ENCODE measurements at places on chromosomes 7 and 10.

GRCh38 chr7:43537765-43538403 lies 45.0 kb upstream of the STK17A start:
- DNase-seq = no peak

DNA sequence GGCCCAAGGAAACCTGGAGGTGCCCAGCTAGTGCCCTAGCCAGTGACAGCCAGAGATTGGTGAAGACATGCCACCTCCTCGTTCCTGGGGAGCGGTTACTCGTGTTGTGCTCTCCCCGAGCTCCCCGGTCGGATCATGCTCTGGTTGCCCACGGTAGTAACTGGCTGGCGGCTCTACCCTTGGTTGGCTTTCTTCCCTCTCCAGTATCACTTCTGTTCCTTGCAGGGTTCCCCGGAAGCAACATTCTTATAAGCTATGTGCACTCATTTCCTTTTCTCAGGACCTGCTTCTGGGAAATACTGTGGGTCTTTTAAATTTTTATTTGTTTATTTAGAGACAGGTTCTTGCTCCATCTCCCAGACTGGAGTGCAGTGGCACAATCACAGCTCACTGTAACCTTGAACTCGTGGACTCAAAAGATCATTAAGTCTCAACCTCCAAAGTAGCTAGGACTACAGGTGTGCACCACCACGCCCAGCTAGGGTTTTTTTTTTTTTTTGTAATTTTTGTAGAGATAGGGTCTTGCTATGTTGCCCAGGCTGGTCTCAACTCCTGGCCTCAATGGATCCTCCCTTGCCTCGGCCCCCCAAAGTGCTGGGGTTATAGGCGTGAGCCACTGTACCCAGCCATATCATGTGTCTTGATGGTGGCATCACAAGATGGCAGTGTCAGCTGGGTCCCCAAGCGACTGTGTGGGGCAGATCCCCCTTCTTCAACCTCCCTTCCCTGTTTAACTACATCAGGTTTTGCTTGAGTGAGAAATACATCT lies 6.9 kb upstream of the CALHM1 start:
- DNase-seq = no peak

- DNase-seq = no peak
These were observed 16.2 kb downstream of the WNT8B start for GRCh38 chr10:100479037-100479436.

GRCh38 chr10:76869931-76870330 lies 767.7 kb downstream of the KCNMA1 start:
- DNase-seq = no peak

DNA sequence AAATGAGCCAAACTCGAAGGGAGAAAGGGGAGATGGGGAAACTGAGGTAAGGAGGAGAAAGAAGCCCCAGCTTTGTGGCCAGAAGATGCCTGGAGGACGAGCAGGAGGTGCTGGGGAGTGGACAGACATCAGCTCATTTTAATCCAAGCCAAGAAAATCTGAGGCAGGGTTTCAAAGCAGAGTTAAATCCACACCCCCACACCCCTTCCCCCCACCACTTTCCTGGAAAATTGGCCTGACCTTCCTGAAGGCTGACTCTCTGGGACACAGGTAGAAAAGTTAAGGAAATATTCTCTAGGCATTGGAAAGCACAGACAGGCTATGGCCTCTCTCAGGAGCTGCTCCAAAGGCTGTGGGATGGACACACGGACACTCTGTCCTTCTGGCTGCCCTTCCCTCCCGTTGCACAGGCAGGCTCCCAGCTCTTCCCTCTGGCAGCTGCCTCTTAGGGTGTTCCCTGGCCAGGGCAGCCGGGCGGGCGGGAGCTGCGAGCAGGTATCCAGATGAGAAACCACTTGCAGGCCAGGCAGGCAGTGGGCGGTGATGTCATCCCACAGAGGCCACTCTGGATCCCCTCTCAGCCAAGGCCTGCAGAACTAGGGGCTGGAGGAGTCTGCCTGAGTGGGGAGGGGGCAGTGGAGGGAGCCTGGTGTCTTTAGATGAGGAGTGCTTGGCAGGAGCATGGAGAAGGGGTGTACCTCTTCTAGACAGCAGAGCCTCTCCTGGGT lies 171.8 kb downstream of the NEURL1 start:
- no peak for DNase-seq

DNA sequence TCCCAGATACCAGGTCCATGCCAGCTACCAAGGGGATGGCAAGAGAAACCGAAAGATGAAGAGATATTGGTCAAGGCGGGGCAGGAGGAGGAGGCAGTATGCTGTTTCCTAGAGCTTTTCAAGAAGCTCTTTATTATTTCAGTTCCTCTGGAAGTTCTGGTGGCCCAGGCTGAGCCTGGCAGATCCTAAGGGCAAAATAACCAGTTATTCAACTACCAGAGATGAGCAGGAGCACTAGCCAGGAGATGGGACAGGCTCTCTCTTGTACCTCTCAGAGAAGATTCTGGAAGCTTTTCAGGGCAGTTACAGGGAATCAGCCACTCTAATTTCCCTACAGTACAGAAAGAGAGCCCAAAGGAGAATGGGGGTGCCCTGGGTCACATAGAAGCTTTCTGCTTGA lies 5.3 kb downstream of the DNAJB12 start:
- DNase-seq = no peak

GRCh38 chr10:91024541-91024940 lies 103.7 kb upstream of the ANKRD1 start:
- no peak for DNase-seq

GRCh38 chr10:78079411-78079810 lies 45.7 kb downstream of the RPS24 start:
- DNase-seq = no peak

DNA sequence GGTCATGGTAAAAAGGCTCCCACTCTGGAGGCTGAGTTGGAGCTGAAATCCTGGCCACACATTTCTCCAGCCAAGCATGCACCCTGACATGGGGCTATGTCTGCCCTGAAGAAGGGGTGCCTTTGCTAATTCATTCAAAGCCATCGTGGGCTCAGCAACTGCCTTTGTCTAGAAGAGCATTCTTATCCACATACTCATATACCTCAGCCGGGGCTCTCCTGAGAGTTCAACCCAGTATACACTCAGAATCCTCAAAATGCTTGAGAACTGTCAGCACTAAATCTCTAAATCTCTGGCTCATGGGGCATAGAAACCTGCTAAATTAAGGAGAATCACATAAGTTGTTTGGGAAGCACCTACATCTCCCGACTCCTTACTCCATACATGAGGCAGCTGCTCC lies 89.3 kb downstream of the MRPL32 start:
- DNase-seq = no peak

DNA sequence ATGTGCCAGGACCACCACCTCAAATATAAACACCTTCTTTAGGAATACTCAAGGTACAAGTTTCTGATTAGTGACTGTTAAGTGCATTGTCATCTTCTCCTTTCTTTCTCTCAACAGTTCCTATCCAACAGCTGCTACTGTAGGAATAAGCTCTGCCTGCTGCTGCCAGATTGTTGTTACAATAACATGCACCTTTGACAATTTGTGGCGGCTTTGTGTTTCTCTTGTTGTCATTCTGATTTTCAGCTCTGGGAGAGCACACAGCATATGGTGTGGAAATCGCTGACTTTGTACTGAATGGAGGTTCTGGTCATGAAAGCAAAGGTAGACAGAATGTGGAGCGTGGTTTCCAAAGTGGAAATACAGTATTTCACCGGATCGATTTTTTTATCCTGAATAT lies 182.8 kb downstream of the SEC23IP start:
- no peak for DNase-seq

GRCh38 chr10:131180740-131181415 lies 130.6 kb downstream of the TCERG1L start:
- DNase-seq = no peak

DNA sequence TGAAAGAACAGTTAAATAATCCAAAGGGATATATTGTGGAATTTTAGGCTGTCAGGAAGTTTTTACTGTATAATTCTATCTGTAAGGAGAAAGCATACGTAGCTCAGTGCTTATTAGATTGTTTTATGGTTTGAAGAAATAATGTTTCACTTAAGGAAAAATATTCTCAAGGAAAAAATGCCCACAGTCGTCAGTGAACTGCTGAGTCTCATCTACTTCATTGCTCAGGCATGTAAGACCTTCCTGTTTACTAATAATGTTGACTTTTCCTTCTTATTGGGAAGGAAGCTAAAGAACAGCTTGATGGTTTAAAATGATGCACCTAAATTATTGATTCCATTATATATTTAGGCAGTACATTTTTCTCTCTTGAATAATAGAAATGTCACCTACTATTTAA lies 304.2 kb downstream of the SDK1 start:
- DNase-seq = no peak

DNA sequence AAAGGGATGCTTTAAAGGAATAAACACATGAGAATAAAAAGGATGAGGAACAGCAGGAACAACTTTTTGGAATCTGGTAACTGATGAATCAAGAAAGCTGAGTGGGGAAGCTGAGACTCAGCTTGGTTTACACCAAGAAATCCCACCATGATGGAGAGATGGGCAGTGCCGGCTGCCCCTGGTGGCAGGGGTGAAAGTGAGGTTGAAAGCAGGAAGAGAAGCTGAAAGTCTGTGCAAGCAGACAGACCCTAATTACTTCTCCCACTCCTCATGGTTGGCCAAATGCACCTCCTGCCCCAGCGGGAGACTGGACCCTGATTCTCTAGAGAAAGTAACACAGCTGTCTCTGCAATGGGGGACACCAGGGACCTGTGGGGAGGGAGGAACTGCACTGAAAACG lies 57.6 kb upstream of the NANOS1 start:
- DNase-seq = no peak

- no peak for DNase-seq
These were observed 12.5 kb downstream of the STAG3 start for GRCh38 chr7:100190048-100190711.

DNA sequence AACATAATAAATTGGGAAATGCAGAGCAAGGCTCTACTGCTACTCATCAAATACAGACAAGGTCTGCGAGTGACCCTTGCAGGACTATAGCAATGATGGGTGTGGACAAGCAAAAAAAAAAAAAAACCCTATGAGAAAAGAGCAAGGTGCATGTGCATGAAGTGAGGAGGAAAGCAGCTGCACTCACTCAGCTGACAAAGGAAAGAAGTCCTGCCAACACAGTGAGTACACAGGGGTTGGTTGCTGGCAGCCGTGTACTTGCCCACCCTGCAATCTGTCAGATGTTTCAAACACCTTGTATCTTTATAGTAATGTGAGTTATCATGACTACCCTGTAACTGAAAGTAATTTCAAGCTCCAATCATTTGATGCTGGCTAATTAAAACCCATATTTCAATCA lies 20.5 kb downstream of the CHCHD3 start:
- DNase-seq = no peak

GRCh38 chr7:130273933-130274255 lies 7.2 kb downstream of the CPA2 start:
- DNase-seq = no peak

DNA sequence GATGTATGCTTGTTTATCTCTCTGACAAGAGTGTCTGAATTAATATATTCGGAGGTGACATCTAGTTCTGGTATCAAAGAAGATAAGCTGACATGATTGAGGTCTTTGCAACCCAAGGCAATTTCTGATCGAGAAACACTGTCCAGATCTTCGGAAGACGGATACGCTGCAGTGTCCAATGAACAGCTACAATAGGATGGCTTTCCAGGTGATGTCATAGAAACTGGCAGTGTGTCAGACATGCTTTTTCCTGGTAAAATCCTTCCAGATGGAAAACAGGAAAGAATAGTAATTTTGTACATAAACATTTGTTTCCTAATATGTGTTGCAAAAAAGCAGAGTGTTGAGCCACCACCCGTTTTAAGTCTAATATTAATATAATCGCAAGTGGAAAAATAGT lies 33.4 kb downstream of the VWDE start:
- DNase-seq = no peak

DNA sequence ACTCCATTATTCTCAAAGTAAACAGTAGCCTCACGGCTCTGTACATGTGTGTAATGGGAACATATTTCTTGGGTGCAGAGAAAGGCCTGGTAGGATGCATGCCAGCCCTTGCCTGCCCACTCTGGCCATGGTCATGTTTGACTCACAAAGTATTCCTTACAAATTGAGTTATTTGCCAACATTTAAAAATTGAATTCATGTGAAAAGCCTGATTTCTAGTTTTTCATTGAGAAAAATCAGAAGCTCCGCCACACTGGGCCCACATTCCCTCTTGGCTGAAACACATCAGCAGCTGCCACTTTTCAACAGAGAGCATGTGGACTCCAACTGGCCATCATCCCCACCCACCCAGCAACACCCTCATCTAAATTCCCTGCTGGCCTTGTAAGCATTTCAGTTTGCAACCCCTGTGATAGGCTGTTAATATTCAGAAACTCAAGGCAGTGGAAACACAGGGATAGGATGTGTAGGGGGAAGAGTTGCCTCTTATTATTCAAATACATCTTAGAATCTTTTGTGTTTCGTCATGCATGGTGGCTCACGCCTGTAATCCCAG lies 40.9 kb downstream of the CDH23 start:
- no peak for DNase-seq

GRCh38 chr10:2798336-2799022 lies 268.9 kb upstream of the PFKP start:
- DNase-seq = no peak

DNA sequence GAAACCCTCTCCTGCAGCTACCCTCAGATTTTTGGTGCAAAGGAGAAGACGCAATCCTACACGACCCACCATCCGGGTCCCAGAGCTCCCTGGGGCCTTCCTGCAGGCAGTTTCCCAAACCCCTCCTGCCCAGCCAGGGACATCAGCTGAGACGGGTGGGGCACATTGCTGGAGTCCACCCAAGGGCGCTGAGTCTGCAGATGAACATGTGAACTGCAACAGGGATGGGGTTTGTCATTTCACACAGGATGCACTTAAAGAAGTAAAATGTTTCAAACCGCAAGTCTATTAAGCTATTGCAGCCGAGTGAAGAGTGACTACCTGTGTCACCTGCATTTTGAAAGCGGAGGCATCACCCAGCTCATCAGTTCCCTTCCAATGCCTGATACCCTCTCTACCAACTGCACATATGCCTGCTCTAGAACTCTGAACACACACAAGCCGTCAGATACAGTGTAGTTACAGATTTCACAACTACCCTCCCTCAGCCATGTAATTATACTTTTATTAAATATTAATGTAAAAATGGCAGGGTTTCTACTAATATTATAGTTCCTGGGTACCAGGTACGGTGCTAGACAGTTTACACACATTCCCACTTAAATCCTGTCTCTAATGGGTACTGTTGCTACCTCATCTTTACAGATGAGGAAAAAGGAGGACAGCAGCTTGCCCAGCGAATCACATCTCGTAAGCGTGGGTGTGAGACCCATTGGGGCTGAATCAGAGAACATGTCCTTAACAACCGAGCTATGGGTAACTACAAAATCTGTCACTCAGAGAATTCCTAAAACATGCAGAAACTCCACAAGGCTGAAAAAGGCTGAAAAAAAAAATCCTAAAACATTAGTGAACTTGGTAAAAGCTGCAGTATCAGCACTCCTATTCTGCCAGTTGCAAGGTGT lies 71.2 kb downstream of the GRB10 start:
- DNase-seq = no peak

GRCh38 chr7:50371551-50372021 lies 67.1 kb downstream of the IKZF1 start:
- DNase-seq = no peak

GRCh38 chr10:124176349-124177179 lies 83.2 kb upstream of the CHST15 start:
- no peak for DNase-seq
